ENCODE measurements at places on chromosomes 4 and X.

- no peak for DNase-seq
Observed at GRCh38 chr4:158538176-158538575, 16.5 kb downstream of the RXFP1 start.

DNA sequence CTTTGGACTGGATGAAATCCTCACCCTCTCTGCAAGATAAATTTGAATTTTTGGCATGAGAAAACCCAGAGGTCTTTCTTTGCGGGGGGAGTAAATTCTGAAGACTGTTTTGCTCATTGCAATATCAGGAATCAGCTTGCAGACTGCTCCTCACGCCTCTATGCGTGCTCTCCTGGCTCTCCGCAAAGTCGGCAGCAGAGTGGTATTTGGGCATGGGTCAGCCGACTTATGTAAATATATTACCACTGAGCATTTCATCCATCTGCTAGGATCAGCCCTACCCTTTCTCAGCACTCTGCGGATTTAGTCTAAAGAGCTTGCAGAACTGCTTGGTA lies 288.0 kb downstream of the ASMT start:
- DNase-seq: no peak

GRCh38 chr4:3022112-3022511 lies 52.2 kb downstream of the HTT-AS start:
- DNase-seq: no peak

DNA sequence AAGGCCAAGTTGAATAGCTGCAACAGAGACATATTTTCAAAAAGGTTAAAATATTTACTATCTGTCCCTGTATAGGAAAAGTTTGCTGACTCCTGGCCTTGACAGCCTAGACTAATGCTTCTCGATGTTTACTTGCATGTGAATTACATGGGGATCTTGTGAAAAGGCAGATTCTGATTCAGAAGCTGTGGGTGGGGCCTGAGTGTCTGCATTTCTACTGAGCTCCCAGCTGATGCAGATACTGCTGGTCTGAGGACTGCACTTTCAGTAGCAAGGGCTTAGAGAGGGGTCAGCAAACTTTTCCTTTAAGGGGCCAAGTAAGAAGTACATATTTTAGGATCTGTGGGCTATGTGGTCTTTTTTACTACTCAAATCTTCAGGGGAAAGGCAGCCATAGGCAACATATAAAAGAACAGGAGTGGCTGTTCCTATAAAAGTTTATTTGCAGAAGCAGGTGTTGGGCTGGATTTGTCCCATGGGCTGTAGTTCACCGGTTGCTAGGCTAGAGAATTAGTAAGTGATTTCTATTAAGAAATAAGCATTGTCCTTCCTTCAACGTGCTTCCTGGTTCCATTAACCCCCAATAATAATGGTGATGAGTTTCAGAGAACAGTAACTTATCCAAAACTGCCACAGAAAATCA lies 97.2 kb upstream of the PDE5A start:
- peak; percentile 28 for DNase-seq

DNA sequence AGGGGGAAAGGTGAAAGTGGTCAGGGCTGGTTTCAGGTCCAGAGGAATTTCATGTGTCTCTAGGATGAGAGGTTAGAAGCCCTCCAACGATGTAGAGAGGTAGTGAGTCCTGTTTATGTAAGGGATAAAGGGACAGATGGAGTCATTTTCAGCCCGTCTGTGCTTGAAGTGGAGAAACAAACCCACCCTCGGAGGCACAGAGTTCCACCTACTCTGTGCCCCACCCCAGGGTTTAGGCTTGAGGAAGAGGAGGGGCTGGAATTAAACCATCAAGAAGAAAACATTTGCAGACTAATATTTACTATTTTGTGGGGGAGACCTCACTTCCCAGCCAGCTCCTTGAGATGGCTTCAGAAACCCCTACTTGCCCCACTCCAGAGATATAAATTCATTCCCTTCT lies 868 bp upstream of the GNL3L start:
- DNase-seq: no peak

DNA sequence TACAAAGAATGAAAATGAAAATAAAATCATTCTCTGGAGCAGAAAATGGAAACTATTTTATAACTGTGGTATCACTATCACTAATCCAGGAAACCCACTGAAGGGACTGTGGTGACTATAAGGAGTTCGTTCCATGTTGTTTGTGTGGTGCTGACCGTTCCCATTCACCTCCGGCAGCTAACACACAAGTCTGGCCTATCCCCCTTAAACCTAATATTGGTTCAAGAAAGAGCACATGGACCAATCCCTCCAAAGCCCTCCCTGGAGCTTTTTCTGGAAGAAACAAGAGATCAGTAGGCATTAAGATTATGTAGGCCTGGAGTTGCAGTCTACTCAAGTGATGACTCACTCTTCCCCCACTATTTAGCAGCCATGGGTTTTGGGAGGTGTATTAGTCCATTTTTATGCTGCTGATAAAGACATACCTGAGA lies 25.9 kb upstream of the FAM241A start:
- DNase-seq: no peak

DNA sequence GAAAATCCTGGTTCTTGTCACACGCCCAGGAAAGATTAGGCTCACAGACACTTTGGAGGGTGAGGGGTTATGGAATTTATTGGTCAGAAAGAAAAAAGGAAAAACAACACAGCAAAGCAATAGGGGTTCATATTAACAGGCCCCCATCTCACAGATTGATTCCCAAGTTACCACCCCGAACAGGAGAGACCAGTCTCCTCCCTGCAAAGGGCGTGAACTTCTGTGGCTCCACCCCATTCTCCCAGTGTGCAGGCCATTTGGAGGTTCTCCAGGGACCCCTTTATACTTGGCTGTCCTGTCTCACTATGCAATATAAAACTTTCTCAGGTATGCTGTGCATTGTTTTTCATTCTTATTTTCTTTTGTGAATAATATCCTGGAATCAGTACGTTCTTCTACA lies 7.4 kb downstream of the FGF2 start:
- DNase-seq: no peak

GRCh38 chr4:52511825-52512224 lies 147.3 kb downstream of the USP46 start:
- no peak for DNase-seq

GRCh38 chr4:15935504-15936402 lies 2.8 kb downstream of the FGFBP1 start:
- no peak for DNase-seq

DNA sequence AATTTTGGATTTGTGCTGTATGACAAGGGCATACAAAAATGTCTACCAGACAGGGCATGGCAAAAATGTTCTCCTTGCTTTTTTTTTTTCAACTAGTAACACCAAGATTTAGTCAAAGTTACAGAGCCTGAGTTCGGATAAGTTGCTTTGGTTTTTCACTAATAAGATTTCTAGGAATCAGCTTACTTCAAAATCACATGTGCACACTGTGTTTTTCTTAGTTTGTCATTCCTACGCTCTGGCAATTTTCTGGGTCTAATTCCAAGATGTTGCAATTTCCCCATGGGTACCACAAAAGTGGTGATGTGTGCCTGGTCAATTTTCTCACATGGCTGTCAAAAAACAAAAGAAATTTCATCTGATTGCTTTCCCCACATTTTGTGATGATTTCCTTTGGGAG lies 6.3 kb downstream of the C1QTNF7 start:
- DNase-seq: no peak
